ENCODE measurements at places on chromosomes 6 and 20. TPM values are rescaled to one million over a fixed set of nuclear protein-coding genes. Genes with fewer than 3 reads are reported as not detected.

GRCh38 chr6:160142115-160142715, 20.6 kb downstream of the SLC22A1 start:
- no peak for DNase-seq

DNA sequence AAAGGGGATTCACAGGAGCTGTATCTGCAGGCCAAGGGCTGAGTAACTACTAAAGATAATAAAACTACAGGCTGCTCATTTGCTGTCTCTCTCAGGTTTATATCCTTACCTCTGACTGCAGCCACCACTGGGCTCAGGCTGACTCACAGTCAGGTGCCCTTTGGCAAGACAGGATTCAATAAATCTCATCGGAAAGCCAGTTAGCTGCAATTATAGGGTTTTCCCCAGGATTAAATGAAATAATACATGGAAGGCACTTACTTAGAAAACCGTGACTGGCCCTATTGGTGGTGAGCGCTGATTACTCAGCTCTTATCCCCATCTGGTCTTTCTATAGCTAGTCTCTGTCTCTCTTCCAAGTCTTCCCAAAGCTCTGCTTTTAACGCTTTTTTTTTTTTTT, 26.4 kb downstream of the RMND1 start:
- DNase-seq: no peak

DNA sequence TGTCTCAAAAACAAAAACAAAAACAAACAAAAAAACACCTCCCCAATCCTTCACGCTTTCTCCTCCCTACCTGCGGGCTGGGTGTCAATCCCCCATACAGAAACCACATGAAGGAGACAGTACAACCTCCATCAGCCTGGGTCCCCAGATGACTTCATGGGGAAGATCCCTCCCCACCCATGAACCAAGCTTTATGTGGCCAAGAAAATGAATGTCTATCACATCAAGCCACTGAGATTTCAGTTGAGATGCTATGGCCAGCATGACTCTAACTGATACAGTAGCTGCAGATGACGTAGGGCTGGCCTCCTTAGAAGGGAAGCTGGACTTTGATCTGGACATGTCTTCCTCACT, 21.2 kb upstream of the BNIP5 start:
- no peak for DNase-seq

DNA sequence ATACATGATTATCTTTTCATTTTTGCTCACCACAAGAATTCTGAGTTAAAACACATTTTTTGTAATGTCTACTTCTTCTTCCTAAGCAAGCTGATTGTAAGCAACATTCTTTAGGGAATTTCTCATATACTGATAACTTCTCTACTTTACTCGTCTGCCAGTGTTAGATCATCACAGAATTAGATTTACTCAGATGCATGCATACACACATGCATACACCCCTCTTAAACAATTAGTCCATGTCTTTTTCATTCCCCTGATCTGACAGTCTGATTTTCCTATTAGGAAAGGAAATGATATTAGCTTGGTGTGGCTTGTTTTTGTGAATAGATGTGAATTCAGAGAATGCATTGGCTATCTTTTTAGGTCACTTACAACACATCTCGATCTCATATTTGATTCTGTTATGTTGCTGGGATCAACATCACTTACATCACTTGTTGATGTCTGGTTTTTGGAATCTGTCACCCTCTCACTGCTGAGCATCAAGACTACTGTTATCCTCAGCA, 91.4 kb downstream of the FIG4 start:
- no peak for DNase-seq

DNA sequence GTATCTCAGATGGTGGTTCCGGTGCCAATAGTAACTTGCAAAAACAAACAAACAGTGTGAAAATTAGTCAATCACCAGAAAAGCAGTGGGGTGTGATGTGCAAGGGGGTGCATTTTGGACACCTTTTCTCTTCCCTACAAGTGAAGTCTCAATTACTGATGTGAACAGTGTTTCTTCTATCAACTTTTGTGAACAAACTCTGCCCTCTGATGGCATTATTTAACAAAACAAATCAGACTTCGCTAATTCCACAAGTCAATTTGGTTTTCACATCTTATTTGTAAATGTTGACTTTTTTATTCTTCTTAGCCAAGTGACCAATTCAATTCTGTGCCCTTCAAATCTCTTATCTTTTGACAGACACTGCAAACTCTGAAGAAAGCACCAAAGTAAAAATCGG, 212.2 kb downstream of the UST start:
- DNase-seq: no peak

GRCh38 chr20:18019068-18019467, 38.6 kb downstream of the OVOL2 start:
- DNase-seq: no peak

DNA sequence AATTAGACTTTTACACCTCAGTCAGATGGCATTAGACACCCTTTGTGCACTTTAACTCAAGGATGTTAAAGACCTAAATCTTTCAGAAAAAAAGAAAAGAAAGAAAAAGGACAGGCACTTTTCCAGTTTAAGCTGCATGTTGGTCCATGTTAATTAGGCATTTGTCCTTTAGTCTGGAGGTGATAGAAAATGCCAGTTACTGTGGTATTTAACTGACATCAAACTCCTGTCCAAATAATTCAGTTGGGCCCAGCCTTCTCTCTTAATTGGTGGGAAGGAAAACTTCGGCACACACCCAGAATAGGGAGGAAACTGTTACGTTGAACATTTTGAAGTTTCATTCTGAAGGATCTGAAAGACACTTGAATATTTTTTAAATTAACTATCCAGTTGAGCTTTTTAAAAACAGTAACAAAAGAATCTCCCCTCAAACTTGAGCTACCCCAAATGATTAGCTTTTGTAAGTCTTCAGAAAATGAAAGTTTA, 30.3 kb downstream of the RREB1 start:
- no peak for DNase-seq

Gene MEP1A
- not detected for polyA plus RNA-seq

GRCh38 chr20:49534255-49534712, 33.7 kb downstream of the PTGIS start:
- no peak for DNase-seq

Measured in left renal cortex interstitium (tissue), 4 donors.